ENCODE measurements at places on chromosomes 2 and 18. TPM values are rescaled to one million over a fixed set of nuclear protein-coding genes. Genes with fewer than 3 reads are reported as not detected.

DNA sequence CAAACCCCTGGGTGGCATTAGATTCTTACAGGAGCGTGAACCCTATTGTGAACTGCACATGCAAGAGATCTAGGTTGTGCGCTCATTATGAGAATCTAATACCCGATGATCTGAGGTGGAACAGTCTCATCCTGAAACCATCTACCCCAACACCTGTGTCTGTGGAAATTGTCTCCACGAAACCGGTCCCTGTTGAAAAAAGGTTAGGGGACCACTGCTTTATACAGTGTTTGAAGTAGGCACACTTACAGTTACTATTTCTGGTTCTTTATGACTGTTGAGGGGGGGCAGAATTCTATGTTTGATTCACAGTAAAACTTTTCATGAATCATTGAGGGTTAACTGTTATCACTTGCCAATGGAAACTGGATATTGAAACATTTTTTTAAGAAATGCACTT, 72.0 kb downstream of the RIF1 start:
- DNase-seq, result no peak

DNA sequence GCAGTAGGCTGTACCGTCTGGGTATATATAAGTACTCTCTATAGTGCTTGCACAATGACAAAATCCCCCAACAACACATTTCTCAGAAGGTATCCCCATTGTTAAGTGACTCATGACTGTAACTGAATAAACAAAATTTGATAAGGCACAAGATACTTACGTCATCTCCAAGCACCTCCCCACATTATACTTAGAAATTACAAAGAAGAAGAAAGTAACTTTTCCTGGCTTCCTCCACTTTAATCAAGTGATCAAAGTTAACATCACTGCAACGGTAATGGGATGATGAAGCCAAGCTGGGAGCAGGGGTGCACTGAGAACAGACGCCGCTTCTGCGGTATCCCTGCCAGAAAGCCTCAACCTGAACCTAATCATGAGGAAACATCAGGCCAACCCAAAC, 9.7 kb downstream of the TNS1 start:
- DNase-seq, result no peak

DNA sequence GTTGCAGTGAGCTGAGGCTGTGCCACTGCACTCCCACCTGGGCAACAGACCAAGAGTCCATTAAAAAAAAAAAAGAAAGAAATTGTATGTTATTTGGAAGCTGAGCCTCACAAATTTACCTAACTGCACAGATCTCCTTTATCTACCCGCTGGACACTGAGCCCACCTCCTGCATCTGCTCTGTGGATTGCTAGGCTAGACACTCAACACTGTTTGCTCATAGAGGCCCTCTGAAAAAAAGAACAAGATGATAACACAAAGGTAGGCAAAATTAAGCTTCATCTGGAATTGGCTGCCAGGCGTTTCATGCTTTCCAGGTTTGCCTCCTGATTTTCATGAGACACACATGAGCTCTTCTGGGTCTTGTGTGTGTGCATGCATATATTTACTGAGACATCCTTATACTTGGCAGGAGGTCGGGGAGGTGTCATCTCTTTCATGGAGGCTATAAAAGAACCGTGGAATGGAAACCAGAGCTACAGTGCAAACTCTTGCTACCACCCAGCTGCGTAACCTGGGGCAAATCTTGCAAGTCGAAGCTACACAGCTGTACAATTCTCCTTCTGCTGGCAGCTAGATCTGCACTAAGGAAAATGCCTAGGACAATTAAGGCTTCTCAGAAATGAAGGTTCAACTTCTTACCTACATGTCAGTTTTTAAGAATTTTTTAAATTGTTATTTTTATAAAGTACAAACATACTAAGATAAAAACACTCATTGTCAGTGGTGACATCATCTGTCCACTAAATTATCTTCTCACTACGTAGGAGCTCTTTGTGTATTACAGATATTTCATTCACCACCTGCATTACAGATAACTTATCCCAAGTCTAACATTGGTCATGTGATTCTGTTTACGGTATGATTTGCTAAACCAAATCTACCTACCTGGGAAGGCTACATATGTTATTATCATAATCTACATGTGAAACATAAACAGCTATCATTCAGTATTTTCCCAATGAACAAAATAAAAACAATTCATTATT, 63.1 kb downstream of the CABYR start:
- no peak for DNase-seq

DNA sequence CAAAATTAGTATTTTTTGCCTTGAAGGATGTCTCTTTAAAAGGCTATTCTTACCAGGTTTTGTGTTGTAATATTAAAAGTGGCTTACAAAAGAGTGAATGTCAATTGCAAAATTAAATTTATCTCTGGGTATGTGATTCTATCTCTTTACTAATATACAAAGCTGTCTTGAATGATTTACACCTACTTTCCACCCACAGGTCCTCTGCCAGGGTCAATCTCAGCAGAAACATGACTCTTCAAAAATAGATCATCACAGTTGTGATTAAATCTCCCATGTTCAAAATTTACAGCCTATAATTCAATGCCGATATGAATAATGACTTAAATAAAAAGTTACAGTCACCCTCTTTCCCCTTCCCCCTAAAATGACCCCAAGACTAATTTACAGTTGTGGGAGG, 78.8 kb downstream of the SLC8A1 start:
- DNase-seq, result no peak

DNA sequence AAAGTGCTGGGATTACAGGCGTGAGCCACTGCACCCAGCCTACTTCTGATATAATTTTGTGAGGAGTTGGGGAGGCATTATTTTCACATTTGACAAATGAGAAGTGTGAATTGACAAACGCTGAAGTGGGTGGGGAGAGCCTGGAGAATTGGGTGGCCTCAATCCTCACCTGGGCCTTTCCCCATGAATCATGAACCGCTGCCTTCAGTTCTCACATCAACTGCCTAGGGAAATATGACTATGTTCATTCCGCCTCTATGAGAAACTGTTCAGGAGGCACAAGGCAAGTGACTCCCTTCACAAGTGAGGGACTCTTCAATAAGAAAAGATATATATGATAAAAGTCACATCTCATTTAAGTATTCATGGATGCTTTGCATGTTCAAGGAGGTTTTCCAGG, 96.6 kb upstream of the RND3 start:
- no peak for DNase-seq

- DNase-seq, result no peak
Measured at GRCh38 chr2:178827739-178828485, 20.7 kb upstream of the TTN start.

DNA sequence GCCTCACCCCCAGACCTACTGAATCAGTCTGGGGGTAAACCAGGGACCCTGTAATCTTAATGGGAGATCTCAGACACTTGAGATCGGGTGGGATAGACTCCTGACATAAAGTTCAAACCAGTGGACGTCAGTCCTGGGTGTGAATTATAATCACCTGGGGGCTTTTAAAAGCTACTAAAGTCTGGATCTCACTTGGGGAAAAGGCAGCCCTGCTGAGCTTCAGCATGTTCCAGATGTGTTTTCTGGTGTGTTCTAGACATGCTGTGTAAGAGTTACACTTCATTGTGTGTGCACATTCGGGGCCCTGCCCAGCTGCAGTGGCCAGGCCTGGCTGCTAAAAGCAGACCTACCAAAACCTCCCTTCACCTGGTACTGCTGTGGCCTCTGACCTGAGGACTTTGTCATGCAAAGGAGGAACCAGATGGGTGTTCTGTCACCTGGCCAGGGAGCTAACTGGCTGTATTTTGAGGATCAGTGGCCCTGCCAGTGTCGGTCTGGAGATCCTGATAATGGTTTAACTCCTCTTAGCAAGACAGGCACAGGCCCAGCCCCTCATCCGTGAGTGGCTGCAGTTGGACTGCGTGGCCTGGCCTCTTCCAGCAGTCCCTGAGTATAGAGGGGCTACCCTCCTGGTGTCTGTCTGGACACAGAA, 10.6 kb downstream of the RRM2 start:
- DNase-seq, result no peak

DNA sequence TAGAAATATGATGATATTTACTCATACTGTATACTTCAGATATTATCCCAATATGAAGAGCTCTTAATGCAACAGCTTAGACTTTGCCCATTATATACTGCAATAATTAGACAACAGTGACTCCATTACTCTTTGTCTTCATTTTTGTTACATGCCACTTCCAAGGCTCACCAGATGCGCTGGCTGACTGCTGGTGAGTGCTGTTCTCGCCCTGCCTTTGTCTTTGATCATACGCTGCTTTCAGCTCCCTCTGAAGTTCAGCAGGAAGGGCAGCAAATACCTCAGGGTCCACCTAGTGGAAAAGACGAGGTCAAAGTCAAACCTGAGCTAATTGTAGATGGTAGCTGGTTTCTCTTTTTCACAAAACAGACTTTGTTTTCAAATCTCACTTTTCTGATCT, 66.3 kb downstream of the EIF5B start:
- peak; percentile 20 for DNase-seq

GRCh38 chr2:833180-833579, 117.5 kb upstream of the SNTG2 start:
- DNase-seq, result no peak

GRCh38 chr18:57915248-57915647, 112.1 kb upstream of the ATP8B1 start:
- DNase-seq, result no peak

- DNase-seq, result no peak
Measured at GRCh38 chr18:48296581-48296980, 112.6 kb downstream of the ZBTB7C start.

DNA sequence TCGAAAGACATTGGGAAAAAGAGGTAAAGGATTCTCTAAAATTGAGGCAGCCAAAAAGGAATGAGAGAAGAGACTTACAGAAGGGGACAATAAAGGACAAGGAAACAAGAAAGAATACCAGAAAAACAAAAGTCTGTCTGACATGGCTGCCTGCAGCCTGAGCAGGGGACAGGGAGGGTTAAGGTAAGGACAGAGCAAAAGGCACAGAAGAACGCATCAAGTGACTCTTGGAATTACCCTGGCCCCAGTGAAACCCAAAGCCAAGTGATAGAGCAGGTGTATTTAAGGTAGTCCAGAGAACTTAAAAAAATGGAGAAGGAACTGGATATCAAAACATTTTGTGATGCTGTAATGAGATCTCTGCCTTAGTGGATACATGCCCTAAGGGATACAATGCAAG, 47.1 kb upstream of the XIRP2 start:
- no peak for DNase-seq

- DNase-seq, result no peak
Measured at GRCh38 chr18:74951165-74951760, 257.7 kb downstream of the PTGR3 start.

DNA sequence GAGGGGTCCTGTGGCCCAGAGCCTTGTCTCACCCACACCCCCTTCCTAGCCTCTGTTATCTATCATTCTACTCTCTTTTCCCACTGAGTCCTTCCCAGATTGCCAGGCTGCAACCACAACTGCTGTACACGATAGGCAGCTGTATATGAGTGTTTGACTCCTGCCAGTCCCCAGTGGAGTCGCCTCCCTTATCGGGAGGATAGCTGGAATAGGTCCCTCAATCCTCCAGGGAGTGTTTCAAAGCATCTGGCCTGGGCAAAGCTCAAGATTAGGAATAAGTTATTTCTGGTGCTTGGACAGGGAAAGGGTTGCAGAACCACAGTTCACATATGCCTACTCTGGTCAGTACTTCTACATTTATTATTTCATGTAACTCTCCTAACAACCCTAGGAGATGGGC, 4.8 kb downstream of the MSGN1 start:
- no peak for DNase-seq

- DNase-seq, result no peak
Measured at GRCh38 chr2:107772353-107772752, 54.3 kb upstream of the RGPD4 start.

GRCh38 chr2:121491518-121491917, 39.2 kb upstream of the RNU4ATAC start:
- no peak for DNase-seq

- DNase-seq, result no peak
Measured at GRCh38 chr2:173458991-173459780, 104.5 kb downstream of the CDCA7 start.

DNA sequence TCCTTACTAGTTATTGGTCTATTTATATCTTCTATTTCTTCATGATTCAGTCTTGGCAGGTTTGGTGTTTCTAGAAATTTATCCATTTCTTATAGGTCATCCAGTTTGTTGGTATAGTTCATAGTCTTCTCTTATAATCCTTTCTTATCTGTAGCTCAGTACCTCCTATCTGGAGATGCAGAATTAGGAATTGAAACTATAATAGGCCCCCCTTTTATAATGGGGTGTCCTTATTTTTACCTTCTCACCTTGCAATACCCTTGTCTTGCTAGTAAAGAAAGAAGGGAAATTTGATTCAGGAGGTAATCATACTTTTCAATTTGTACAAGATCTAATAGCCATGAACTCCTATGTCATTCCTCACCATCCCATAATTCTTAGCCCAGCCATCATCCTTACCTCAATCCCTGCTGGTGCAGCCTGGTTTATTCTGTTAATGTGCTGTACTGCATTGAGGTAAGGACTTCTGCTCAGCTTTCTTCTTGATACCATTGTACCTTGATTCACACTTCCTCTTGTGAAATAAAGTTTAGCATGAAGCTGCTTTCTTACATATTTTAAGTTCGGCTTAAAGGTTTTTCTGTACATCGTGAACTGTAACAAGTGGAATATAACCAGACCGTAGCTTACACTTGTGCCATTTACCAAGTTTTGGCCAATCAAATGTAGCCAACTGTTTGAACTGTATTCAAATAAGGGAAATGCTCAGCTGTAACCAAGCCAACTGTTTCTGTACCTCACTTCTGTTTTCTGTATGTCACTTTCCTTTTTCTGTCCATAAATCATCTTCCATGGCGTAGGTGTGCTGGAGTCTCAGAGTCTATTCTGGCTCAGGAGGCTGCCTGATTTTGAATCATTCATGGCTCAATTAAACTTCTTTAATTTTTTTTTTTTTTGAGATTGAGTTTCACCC, 40.1 kb upstream of the PTH2R start:
- DNase-seq, result no peak

DNA sequence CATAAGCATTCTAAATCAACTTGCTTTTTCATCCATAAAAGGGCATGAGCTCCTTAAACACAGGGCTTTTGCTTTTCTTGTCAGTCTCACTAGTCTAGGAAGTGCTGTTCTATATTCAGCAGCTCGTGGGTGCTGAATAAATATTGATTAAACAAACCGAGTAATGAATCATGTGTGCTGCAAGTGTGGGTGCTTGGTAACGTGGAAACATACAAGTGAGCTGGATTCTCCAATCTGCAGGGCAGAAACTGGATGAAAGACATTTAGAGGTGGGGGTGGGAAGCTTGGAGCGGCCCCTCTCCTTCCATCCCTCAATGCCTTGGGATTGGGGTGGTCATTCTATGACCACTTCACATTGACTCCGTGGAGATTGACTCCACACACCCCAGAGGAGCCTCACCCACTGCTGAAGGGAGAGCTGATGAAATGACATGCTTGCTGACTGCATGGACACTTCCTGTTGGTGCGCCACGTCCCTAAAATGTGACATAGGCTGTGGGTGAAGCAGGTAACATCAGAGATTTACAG, 114.6 kb downstream of the DOCK10 start:
- no peak for DNase-seq

Gene UGGT1
- polyA plus RNA-seq, result 39.0 TPM

Gene ANKAR
- polyA plus RNA-seq, result 10.5 TPM

Gene UPP2
- polyA plus RNA-seq, result 10.0 TPM

Gene MYCN
- 35.6 TPM for polyA plus RNA-seq

Gene GALNT13
- polyA plus RNA-seq, result 2.4 TPM

Gene VWC2L
- 0.10 TPM for polyA plus RNA-seq

Gene DYSF
- polyA plus RNA-seq, result 22.6 TPM

Gene SMAD4
- 188 TPM for polyA plus RNA-seq

Gene RHBDD1
- polyA plus RNA-seq, result 27.7 TPM

Gene TACR1
- polyA plus RNA-seq, result 2.3 TPM

Gene RAB27B
- 4.1 TPM for polyA plus RNA-seq

Gene KCNG2
- polyA plus RNA-seq, result 0.52 TPM

Gene NGEF
- polyA plus RNA-seq, result 2.5 TPM

Gene TMEM185B
- 24.7 TPM for polyA plus RNA-seq

Gene ZNF514
- polyA plus RNA-seq, result 25.1 TPM

Gene TTR
- 0.25 TPM for polyA plus RNA-seq

Gene MYO1B
- polyA plus RNA-seq, result 101 TPM

Gene KYNU
- polyA plus RNA-seq, result 6.2 TPM

Data from right renal pelvis (tissue), 4 donors.